ENCODE measurements at places on chromosomes 2 and 18.
A peak's percentile ranks its signal among the peaks of the same experiment; 100 is the strongest.

- DNase-seq, result peak; percentile 9
Measured at GRCh38 chr2:97816411-97816810, 103.0 kb downstream of the ZAP70 start.

DNA sequence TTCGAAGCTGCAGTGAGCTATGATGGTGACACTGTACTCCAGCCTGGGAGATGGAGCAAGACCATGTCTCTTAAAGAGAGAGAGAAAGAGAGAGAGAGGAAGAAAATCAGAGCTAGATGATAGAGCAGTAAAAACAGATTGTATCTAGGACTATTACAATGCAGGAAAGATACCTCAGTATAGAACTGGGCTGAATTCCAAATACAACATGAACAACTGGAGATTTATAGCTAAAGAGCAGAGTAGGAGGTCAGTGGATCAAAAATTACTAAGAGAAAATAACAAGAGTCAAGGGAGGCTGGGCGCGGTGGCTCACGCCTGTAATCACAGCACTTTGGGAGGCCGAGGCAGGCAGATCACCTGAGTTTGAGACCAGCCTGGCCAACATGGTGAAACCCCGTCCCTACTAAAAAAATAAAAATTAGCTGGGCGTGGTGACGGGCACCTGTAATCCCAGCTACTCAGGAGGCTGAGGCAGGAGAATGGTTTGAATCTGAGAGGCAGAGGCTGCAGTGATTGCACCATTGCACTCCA, 100.7 kb upstream of the MSH6 start:
- DNase-seq, result no peak

- no peak for DNase-seq
Measured at GRCh38 chr18:63155910-63156773, 163.4 kb downstream of the BCL2 start.

GRCh38 chr2:42929546-42930024, 137.2 kb upstream of the HAAO start:
- no peak for DNase-seq

DNA sequence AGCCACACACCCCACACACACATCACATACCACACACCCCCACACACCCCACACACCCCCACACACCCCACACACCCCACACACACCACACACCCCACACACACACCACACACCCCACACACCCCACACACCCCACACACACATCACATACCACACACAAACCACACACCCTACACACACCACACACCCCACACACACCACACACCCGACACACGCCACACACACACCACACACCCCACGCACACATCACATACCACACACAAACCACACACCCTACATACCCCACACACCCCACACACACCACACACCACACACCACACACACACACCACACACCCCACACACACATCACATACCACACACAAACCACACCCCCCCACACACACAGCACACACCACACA, 22.4 kb downstream of the TWIST2 start:
- no peak for DNase-seq

DNA sequence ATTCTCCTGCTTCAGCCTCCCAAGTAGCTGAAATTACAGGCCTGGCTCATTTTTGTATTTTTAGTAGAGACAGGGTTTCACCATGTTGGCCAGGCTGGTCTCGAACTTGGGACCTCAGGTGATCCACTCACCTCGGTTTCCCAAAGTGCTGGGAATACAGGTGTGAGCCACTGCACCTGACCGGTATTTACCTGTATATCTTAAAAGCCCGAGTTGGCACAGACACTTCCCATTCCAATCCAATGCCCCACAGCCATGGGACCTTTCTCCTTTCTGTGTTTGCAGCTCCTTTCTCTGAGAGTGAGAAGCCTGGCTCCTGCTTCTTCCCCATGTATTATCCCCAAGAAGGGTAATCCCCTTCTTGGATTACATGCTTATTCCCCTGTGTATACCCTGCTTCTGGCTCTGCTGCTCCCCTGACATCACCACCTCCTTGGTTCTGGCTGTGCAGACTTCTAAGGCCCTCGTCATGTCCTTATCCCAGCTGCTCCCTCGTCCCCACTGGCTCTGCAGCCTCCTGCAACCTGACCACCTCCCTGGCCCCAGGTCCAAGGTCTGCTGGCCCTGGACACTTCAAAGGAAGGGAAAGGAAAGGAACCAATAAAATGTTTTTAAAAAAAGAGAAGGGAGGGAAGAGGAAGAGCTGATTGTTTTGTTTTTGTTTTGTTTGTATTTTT, 52.8 kb downstream of the INPP5D start:
- DNase-seq, result peak; percentile 12

DNA sequence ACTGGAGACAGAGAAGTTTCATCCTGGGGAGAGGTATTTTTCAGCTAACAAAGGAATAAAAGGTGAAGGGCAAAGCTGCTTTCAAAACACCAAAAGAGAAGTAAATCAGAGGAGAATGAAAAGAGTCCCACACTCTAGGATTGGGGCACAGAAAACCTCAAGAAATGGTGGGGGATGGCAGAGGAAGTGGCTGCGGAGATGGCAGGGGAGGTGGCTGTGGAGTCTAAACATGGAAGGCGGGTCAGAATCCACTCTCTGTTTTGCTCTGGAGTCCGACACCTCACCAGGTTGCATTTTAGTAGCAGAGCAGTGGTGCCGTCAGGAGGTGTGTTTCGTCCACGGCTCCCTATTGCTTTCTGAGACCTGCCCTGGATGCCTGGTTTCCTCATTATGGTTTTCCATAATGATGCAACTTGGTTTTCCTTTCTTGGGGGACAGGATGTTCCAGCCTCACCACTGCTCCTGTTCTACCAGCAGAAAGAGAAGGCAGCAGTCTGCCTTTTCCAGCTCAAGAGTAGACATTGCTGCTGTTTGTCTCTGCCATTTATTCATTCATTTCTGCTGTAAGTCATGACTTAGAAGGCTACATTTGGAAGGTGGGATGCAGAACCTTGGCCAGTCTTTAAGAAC, 188.7 kb downstream of the ANKRD44 start:
- DNase-seq, result no peak

DNA sequence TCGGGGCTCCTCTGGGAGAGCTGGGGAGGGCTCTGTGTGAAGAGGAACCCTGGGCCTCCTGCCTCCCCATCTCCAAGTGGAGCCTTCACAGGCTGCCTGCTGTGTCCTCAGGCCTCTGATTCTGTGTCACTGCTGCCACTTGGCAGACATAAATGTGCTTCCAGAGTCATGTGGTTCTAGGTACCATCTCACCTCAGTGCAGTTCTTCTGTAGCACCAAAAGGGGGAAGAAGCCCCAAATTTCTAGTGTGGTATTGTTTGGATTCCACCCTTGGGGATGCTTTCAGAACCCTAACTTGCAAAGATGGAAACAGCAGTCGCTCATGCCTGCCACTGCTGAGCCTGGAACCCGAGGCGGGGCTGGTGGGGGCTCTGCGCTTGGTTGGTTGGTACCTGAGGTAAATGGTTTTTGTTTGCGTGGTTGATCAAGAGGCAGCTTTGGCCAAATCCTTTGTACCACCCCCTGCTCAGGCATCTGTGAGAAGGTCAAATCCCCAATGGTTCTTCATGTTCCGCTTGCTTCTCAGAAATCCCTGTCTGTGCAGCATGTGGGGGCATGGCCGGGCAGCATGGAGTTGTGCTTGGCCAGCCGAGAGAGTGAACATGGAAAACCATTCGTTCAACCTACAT, 27.5 kb downstream of the COA5 start:
- DNase-seq, result no peak

DNA sequence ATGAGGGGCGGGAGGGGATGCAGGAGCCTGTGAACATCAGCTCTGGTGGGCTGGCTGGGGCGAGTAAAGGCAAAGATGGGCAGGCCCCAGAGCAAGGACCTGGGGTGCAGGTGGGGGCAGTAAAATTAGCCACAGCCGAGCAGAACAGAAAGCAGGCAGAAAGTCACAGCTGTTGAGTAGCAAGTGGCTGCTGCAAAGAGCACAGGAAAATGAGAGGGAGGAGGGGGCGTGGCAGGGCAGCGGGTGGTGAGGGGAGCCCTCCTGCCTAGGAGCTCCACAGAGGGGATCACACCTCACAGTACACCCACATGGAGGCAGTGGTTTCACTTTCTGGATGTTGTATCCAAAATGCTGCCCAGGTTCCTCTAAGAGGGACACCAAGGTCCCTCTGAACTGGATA, 79.6 kb downstream of the LBH start:
- no peak for DNase-seq

DNA sequence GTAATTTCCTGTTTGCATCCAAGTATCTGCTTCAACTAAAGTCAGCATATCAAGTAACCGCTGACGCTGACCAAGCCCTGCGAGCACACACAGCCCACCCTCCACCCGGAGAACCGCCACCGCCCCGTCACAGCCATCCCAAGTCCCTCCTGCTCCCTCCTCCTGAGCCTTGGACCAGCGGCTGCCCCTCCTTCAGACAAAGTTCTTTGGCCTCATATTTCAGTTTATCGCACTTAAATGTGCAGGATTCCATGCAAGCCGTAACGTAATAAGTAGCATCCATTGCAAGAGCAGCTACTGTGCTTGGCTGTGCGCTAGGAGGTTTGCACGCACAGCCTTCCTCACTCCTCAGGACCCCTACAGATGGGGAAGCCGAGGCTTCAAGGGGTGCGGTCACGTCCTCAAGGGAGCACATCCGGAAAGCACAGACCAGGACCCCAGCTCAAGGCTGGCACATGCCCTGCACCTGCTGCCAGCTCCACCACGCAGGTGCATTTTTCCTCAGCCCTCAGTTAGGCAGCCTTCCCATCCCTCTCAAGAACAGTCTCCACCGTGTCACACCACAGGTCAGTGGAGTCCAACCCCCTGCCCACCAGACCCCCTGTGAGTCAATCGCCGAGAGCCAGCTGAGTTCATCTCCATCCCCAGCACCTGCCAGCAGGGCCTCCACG, 17.1 kb downstream of the PXDN start:
- DNase-seq, result peak; percentile 65

GRCh38 chr2:230932556-230933511, 7.8 kb upstream of the GPR55 start:
- peak; percentile 87 for DNase-seq

DNA sequence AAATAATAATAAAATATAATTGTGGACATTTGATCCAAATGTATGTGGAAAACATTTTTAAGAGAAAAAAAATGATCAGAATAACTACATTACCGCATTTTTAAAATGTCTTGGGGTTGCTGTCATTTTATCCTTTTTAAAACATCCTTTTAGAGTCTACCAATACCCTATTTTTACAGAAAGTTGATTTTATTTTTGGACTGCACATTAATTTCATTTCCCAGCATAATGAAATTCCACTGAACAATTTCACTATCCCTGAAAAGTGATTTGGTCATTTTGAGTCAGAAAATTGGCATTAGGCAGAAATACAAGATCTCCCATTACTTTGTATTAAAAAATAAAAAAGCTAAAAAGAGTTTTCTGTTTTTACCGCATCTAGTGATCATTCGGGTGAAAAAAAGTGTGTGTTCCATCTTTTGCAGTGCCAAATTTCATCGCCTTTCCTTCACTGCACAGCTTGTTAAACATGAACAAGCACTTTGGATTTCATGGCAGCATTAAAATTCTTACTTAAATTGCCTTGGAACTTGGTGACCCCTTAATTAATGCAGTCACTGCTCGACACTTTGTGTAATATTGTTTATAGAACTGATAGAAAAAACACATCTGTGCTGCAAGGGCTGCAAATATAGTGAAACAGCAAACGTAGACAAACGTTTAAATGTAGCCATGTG, 611.7 kb downstream of the TSN start:
- no peak for DNase-seq

DNA sequence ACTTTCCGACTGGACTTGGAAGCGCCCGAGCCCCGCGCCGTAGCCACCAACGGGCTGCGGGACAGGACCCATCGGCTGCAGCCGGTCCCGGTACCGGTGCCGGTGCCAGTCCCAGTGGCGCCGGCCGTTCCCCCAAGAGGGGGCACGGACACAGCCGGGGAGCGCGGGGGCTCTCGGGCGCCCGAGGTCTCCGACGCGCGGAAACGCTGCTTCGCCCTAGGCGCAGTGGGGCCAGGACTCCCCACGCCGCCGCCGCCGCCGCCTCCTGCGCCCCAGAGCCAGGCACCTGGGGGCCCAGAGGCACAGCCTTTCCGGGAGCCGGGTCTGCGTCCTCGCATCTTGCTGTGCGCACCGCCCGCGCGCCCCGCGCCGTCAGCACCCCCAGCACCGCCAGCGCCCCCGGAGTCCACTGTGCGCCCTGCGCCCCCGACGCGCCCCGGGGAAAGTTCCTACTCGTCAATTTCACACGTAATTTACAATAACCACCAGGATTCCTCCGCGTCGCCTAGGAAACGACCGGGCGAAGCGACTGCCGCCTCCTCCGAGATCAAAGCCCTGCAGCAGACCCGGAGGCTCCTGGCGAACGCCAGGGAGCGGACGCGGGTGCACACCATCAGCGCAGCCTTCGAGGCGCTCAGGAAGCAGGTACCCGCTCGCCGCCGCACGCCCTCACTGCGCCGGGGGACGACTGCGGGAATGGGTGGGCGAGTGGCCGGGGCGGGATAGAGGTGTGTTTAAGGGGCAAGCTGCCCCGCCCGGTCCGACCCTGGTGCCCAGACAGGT, 713 bp downstream of the ATOH8 start:
- peak; percentile 57 for DNase-seq

DNA sequence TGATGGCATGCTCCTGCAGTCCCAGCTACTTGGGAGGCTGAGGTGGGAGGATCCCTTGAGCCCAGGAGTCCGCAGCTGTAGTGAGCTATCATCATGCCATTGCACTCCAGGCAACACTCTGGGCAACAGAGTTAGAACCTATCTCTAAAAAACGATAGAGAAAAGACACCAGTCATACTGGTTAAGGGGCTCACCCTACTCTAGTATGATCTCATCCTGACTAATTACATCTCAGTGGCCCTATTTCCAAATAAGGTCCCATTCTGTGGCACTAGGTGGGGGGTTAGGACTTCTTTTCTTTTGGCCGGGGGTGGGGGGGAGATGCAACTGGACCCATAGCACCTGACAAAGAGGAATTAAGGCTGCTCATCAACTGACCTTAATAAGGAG, 163.2 kb upstream of the NCK2 start:
- DNase-seq, result no peak

GRCh38 chr2:43985359-43985758, 10.4 kb downstream of the LRPPRC start:
- DNase-seq, result no peak

DNA sequence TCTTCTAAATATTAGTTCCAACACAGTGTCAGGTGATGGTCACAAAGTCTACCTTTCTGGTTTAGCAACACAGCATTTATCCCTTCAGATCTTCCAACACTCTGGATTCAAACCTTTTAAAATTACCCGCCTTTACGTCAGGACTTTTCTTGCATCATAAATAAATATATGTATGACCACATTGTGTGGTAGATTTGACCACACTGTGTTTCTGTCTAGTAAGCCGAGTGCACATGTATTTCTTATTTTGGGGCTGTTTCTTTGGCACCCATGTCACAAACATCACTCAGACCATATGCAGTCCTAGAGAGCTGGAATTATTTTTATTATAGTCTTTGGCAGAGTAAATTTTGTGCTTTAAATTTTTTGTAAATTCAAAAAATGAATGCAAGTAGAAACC, 172.1 kb downstream of the ANKRD44 start:
- DNase-seq, result no peak

- peak; percentile 26 for DNase-seq
Measured at GRCh38 chr2:128313091-128313836, 5.4 kb downstream of the HS6ST1 start.

GRCh38 chr2:8609357-8609811, 72.5 kb upstream of the ID2 start:
- peak; percentile 32 for DNase-seq
